ENCODE measurements at places on chromosomes 1 and 21.

DNA sequence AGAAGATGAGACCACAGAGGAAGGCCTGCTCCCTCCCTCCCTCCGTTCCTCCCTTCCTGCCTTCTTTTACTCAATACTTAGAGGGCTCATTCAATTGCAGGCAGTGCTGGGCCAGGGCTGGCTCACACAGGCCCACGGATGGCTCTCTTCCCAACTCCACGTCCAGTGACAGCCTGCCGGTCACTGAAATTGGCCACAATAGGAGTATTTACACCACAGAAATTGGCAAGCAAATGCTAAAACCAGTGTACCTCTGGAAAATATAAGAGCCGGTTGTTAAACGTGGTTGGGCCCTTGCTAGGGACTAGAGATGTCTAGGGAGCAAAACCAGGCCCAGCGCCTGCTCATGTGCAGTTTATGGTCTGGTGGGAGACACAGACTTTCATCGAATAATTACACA is 72.4 kb upstream of the TMEM51 start:
- no peak for DNase-seq

DNA sequence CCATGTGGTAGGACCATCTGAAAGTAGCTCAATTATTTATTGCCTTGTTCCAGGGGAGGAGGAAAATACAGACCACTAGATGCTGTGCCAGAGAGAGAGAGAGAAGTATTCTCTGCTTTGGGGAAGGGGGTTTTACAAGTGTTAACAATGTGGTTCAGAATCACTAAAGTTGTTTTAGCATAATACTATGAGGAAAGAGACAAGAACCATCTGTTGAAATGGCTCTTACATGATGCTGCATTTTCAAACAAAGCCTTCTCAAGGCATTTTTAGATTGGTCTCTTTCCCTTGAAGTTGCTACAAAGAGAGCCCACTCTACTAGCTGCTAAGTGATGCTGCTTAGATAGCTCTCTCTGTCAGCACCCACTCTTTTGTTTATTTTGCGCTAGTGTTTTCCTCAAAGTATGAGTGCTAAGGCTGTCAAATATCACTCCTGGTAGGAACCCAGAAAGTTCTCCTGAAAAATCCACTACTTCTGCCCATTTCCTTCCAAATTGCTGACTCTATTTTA is 255.1 kb downstream of the NFIA start:
- no peak for DNase-seq

DNA sequence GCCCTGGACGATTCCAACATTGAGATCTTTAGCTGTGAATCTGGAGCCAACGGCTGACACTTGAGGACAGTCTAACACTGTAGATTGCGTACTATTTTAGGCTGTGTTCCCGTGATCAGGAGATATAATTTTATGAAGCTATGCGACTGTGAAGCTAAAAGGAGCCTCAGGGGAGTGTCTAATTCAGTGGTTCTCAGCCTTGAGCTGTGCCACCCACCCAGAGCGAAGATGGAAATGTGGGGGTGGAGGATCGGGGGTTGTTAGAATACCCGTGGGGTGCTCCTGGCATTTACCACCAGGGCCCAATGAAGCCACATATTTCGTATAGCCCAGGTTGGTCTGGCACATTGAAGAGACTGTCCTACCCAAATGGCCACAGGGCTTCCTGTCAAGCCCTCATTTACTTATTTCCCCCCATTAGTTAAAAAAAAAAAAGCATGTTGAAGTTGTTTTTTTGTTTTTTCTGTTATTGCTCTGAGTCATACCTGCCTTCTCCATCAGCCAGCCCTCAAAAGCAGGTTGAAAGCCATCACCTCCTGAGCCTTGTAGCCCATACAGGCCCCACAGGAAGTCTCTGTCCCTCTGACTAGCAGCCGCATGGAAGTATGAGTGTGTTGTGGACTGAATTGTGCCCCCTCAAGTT is 141.7 kb downstream of the GALNT2 start:
- DNase-seq, result peak; percentile 51

DNA sequence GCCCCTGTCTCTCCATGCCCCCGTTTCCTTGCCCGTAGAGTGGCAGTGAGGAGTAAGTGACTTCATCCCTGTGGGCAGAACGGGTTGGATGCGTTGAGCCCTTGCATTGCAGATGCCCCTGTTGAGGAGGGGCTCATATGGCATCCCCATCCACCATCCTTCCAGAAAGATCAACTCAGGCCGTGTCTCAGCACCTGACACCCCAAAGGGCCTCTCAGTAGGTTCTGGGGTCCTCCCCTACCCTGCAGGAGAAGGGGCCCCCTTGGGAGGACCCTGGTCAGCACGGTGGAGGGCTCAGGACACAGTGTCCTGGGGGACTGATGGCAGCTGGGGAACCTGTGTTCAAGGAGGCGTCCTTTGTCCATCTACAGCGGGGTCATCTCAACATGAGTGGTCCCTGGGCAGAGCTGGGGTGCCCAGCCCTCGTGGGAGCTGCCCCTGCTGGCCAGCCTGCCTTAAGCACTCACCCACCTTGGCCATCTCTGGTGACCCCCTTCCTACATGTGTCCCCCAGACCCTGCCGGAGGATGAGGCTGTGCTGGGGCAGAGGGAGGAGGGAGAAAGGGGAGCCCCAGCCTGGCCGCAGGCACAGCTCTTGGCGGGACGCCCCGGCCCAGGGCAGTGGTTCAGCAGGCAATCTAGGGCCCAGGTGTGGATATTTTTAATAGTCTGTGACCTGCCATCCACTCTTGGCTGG is 48.2 kb upstream of the ACTRT2 start:
- no peak for DNase-seq

- no peak for DNase-seq
Observed at GRCh38 chr1:202227997-202228401, 34.4 kb downstream of the LGR6 start.

DNA sequence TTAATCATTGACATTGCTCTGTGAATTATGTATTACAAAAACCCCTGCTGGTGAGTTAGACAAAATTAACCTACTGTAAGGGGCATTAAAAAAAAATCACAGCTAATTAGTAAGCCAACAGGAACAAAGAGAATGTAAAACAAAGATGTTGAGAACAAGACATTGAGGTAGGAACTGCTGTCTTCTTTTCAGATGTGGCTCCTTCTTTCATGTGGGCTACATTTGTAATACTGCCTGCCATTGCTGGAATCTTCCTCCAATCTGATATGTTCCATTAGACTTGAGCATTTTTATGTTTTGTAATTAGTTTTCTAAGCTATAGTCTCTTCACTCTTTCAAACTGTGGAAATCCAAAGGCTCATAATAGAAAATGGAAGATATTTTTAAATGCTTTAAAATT is 353.0 kb downstream of the ADGRL2 start:
- DNase-seq, result no peak

DNA sequence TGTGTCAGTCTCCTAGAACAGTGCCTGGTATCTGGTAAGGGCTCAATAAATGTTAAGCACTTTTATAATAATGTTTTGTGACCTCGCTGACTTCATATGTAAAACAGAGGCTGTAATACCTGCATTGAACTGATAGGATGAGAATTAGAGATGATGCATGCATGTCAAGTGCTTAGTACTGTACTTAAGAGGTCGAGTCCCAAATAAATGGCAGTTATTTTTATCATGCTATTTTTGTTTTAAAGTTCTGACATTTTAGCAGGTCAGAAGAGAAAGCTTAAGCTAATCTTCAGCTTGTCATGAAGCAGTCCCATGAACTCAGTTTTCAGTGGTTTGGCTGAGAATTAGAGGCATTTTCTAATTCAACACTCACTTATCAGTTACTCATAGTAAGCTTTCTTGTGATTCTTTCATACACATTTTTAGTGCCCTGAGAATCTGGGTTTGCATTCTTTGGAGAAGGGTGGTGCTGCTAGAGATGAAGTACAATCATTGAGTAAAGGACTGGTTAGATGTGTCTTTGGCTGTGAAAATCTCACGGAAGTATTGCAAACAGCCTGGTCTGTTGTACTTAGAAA is 75.7 kb upstream of the RAVER2 start:
- DNase-seq, result no peak

- DNase-seq, result no peak
Observed at GRCh38 chr1:206851341-206852010, 13.9 kb upstream of the IL20 start.

DNA sequence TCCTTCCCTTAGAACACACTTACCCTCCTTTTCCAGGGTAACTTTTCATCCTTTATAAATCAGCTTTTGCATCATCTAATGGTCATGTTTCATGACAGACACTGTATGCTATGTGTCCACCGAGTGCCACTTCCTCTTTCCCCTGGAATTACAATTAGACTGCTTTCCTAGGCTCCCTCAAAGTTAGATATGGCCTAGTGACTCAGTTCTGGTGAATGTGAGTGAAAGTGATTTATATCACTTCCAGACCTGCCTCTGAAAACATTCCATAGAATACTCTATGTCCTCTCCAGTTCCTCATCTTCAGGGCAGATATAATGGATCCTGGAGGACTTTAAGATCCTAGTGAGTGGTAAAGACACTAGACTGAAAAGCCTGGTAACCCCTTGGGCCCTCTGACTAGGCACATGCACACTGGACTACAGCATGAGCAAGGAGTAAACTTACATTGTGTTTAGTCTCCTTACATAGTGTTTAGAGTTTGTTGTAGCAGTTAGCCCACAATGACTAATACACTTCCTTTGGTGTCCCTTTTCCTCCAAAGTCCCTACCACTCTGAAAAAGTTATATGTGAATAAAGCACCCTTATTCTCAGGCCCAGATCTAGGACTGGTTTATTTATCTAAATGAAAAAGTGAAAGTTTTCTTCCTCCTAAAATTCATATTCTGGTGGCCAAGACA is 59.3 kb downstream of the GPR88 start:
- no peak for DNase-seq

DNA sequence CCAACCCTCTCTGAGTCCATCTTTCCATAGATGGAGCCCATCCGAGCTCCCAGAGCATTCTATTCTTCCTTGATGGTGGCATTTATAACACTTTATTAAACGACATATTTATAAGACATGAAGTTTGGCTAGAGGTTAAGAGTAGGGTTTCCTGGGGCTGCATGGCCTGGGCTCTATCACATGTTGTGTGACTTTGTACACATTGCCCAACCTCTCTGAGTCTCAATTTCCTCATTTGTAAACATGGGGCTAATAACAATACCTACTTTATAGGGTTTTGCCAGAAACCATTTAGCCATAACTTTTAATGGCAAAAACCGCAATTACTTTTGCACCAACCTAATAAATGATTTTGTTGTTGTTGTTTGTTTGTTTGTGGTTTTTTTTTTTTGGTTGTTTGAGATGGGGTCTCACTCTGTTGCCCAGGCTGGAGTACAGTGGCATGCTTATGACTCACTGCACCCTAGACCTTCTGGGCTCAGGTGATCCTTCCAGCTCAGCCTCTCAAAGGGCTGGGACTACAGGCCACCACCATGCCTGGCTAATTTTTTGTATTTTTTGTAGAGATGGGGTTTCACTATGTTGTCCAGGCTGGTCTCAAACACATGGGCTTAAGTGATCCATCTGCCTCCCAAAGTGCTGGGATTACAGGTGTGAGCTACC is 13.9 kb upstream of the ASAP3 start:
- no peak for DNase-seq

DNA sequence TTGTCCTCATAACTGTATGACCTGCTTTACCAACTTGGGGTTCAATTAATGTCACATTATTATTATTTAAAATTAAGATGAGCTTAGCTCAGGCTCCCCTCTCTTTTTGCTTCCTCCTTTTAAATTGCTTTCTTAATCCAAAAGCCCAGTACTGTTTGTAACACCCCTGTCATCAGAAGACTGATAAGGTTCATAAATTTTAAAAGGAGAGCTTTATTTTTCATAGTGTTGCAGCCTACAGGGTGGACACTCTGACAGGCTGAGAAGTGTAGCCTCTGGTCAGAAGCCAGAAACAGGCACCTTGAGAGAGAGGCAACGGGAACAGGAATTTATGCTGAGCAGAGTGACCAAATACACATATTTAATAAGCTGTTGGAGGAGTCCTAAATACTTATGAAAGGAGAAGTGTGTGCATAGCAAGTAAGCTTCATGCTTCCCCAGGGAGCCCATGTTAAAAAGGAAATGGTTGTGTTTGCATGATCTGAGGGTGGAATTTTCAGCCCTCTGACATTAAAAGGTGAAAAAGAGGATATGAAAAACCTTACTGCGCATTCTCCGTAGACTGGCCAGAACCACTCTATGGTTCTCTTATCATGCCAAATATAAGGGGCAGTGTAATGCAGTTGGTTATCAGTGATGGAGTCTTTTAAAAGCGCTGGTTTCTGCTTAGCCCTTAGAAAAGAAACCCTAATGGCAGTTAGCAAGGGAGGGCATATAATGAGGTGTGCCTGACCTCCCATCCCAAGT is 30.5 kb upstream of the FGGY start:
- peak; percentile 73 for DNase-seq

Data from naive B cell (primary cell).